Calu3 (cell line): ENCODE measurements at places on chromosomes 11 and 22. TPM values are rescaled to one million over a fixed set of nuclear protein-coding genes. Genes with fewer than 3 reads are reported as not detected.
A peak's percentile ranks its signal among the peaks of the same experiment; 100 is the strongest.

Gene GSTT2B
- 3.6 and 5.4 TPM in 2 replicates for total RNA-seq

DNA sequence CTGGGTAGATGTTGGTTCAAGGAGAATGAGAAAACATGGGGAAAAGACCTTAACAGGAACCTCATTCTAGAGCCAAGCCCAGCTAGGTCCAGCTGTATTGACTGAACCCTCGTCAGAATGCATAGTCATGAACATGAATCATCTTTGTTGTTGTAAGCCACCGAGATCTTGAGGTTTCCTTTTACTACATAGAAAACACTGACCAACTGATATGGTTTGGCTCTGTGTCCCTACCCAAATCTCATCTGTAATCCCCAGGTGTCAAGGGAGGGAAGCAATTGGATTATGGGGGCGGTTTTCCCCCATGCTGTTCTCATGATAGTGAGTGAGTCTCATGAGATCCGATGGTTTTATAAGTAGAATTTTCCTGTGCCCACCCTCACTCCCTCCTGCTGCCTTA, 19.4 kb upstream of the PHOX2A start:
- no peak for DNase-seq

GRCh38 chr11:18720091-18720807, 5.7 kb downstream of the IGSF22 start:
- no peak overlapping the region for H3K27ac ChIP-seq
- H3K36me3 ChIP-seq = peaks cover 15% of the 10 kb centered on the region
- peaks cover 16% of the 10 kb centered on the region for H3K4me1 ChIP-seq
- H3K4me3 ChIP-seq = peak overlapping the region; percentile 90

Gene OR5B21
- total RNA-seq = not detected in 2 replicates

- DNase-seq = peak; percentile 30
- H3K27ac ChIP-seq = peak overlapping the region; percentile 98
- peaks cover 96% of the 10 kb centered on the region for H3K36me3 ChIP-seq
These were observed 75.4 kb upstream of the PPARA start for GRCh38 chr22:46074771-46075551.

Gene SBF2
- total RNA-seq = 36.1 and 39.0 TPM in 2 replicates

- no peaks in the 10 kb centered on the region for H3K27me3 ChIP-seq
- H3K36me3 ChIP-seq = no peaks in the 10 kb centered on the region
- no peak overlapping the region for H3K27ac ChIP-seq
These were observed 1.5 kb upstream of the MMP20 start for GRCh38 chr11:102626676-102627075.
